NCI-H1417 treated with DMSO at 0.1 percent for 48 hours (cell line): ENCODE measurements at places on chromosomes 4 and X.

GRCh38 chr4:55820279-55820678 is 689 bp downstream of the EXOC1L start:
- no peak for DNase-seq

- DNase-seq, result no peak
These were observed 136.0 kb downstream of the GABRB1 start for GRCh38 chr4:47167081-47168035.

DNA sequence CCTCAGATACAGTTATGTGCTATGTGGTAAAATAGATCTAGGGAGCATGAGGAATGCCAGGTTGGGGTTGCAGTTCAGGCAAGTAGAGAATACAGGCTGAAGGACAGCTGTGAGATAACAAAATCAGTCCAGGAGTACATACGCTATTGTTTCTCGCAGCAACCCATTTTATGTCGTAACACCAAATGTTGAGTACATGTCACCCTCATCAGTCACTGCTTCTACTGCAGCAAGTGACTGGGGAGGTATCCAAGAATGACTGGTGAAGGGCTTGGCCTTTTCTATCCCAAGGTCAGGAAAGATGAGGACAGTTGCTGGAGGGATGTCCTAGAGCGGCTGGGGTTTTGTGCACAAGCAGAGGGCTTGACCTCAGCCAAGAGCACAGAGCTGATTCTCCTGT is 172.1 kb downstream of the CBR4 start:
- no peak for DNase-seq

DNA sequence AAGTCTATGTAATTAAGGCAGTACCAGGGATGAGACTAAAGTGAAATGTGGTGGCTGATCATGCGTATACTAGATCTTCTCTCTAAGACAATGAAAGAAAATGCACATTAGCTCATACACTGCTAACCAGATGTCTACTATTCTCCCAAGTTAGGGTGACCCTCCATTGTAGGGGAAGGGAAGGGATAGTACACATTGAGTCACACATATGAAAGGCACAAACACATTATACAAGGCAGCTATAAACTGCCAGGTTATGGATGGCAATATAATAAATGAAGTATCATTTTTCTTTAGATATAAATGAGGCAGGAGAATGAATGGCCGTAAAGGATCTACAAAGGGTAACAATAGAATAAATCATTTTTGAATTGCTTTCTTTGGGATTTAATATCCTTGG is 4.5 kb downstream of the SHROOM3 start:
- DNase-seq, result no peak

- no peak for DNase-seq
These were observed 163.2 kb upstream of the ETNPPL start for GRCh38 chr4:108926061-108926460.

DNA sequence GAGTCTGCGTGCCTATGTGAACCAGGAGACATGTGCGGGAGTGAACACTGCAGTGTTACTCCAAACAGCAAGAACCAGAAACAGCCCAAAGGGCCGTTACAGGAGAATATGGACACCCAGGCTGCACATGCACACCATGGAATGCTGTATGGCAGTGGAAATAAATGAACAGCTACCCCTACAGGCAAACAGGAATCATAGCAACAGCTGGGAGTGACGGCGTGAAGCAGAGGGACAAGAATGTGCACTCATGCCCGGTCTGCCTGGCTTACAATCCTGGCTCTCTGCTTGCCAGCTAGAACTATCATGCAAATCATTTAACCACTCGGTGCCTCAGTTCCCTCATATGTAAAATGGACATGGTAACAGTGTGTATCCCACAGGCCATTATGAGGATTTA is 16.6 kb downstream of the GPKOW start:
- no peak for DNase-seq

- DNase-seq, result no peak
These were observed 133.4 kb downstream of the RASL11B start for GRCh38 chr4:52995360-52996030.

- no peak for DNase-seq
These were observed 188.8 kb upstream of the BMP3 start for GRCh38 chr4:80841587-80842281.

DNA sequence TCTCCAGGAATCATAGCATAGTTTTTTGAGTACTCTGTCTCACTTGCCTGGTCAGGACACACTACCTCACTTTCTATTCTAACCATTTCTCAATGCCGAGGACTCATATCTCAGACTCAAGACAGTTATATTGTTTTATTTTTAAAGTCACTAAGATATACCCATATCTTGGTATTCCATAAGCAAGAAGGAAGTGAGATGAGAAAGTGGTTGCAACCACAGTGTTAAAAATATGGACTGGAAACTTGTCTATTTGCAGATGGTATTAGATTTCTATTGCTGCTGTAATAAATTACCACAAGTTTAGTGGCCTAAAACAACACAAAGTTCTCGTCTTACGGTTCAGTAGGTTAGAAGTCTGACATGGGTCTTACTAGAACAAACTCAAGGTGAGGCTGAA is 344.8 kb upstream of the MAGEB2 start:
- no peak for DNase-seq

DNA sequence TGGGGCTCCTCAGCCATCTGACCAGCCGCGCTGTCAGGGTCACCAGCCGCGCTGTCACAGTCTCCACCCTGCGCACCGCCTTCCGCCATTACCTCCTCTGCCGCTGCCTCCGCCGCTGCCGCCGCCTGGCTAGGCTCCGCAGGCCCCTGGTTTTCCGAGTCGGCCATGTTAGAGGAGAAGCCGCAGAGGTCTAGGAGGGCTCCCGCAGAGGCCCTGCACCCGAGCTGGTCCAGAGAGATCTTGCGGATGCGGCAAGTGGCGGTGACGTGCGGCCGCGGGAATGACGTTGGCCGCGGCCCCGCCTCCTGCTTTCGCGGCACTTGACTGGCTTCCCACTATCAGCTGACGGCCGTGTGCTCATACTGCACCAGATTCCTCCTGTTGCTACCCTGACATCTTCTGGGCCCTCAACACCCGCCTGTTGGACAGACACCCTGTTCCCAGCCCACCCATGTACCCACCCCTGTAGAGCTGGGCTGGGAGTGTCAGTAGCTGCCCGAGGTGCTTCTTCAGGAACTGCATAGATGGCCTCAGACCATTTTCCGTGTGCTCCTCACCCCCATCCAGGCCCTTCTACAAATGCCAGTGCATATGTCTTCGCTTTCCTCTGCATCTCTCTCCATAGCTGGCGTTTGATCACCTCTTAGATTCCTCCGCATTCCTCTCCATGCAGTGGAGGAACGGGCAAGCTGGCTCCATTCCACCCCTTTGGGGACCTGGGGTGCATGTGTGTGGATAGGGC is at the start of gene NAP1L5:
NAP1L5 (minus strand) TSS at position 242 of the 742 bp plus-strand sequence; CDS start at position 167, 75 bp downstream.
- no peak for DNase-seq

DNA sequence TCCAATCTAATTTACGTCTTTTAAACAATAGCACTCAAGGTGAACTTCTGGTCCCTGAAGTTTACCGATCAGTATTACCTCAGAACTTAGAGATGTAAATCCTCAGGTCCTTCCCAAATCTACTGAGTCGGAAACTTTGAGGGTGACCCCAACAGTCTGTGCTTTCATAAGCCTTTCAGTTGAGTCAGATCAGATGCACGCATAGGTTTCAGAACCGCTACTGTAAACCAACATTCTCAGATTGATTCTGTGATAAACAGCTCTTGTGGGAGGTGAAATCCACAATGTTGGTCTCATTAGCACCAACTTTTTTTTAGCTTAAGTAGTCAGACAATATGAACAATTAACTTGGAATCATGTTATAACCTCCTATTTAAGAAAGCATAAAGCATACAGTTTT is 86.0 kb downstream of the WWC2 start:
- no peak for DNase-seq

DNA sequence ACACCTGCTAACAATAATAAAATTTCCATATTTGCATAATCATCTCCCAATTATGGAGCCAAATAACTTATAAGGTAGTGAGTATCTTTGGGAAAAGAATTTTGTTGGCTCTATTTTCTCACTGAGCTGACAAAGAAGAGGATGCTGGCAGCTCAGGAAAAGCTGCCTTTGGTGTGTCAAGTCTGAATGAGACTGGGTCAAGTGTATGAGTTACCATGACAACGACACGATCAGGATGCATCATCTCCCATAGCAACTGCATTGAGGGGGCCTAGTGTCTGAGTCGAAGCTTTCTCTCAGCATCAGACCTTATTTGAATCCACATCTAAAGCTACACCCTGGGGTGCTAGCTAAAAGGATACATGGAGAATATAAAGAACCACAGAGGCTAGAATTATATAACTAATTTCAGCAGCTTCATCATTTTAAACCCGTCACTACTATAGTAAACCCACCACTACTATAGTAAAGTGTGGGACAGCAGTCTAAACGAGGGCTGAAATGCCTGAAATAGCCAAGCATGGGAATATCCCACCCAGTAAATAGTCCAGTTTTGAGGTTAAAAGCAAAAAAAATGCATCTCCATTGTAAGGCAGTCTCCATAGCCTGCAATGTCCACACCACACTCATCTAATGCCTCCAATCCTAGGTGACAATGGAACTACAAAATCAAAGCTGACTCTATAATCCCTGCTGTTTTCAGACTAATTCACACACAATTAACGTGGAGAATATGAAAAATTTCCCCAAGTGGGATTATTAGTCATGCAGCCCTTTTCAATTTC is 16.0 kb downstream of the GSPT2 start:
- DNase-seq, result peak; percentile 70

GRCh38 chr4:11480683-11481082 is 52.0 kb upstream of the HS3ST1 start:
- DNase-seq, result no peak

GRCh38 chr4:41260116-41260733 is 3.5 kb downstream of the UCHL1 start:
- no peak for DNase-seq

DNA sequence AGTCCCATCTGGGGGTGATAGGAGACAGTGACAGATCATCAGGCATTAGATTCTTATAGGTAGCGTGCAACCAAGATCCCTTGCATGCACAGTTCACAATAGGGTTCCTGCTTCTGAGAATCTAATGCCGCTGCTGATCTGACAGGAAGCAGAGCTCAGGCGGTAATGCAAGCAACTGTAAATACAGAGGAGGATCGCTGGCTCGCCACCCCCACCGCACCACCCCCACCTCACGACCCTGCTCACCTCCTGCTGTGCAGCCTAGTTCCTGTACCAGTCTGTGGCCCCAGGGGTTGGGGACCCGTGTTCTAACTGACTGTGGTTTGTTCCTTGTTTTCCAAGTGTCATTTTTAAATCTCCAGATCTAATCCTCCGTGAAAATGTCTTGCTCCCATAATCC is 89.0 kb upstream of the MAPK10 start:
- DNase-seq, result no peak

- DNase-seq, result no peak
These were observed 56.4 kb downstream of the IRF2 start for GRCh38 chr4:184417802-184418511.

DNA sequence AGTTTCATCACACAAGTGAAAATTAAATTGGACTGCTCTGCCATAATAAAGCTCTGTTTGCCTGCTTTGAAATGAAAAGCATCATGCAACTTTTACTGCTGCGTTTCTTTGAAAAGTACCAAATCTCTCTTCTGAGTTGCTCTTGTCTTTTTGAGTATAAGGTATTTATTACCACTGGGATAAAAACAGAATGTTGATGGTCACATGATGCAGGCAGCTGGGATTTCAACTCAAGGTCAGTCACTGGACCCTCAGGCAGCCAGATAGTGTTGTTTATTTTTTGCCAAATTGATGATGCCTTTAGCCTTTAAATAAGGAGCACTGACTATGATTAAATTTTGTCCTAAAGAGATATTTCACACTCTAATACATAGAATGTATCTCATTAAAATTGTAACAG is 32.7 kb downstream of the DMD start:
- no peak for DNase-seq

GRCh38 chrX:10602646-10603045 is 17.7 kb downstream of the MID1 start:
- no peak for DNase-seq

GRCh38 chrX:38660395-38661102 is 99.2 kb downstream of the TSPAN7 start:
- no peak for DNase-seq

DNA sequence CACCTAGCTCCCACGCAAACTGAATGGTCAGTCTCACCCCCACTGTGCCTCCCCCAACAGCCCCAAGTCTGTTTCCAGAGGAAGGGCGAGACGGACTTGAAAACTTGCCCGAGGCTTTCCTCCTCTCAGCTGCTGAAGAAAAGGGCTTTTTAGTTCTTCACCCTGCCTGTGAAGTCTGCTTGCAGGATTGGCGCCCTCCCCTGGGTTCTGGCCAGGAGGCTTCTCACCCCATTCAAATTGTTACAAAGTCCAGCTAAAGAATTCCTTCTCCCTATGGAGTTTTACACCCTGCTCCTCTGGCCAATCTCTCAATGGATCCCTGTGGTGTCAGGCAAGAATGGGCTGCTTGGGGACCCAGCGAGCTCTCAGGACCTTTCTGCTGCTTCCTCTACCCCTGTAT is 241.0 kb downstream of the AFF2 start:
- no peak for DNase-seq

DNA sequence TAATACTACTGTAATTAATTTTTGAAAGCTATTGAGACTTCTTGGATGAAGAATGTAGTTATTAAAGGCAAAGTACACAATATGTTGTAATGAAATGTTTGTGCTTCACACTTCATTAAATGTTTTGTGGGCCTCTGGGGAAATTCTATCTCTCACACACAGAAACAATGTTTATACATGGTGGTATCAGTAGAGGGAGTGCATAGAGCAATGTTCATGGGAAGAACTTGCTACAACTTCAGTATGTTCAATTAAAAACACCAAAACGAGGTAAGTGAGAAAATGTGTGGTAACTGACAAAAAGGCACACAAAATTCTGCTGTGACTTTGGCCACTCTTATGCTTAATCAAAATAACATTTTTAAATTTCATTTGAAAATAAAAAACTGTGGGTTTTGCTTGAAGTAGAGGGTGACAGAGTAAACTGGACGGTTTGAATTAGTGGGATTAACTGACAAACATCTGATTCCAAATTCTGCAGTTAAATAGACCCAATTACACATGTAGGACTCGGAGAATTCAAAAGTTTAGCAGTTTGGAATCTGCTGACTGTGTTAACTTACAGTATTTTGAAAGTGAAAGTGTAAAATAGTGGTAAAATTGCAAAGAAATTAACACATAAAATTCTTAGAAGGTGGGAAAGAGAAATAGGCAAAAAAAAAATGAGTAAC is 111.4 kb upstream of the TTC29 start:
- no peak for DNase-seq

DNA sequence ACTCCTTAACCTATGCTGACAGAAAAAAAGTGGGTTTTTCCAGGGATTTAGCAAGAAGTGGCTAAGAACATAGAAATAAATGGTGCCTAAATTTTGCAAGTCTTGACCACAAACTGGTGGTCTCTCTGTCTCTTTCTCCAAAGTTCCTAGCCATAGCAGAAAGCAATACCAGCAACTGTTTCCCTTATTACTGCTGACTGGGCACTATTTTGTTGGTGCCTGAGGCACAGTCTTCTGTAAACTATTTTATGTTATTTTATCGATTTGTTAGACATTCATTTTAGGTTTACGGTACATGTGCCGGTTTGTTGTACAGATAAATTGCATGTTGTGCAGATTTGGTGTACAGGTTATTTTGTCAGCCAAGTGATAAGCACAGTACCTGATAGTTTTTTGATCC is 234.6 kb upstream of the TECRL start:
- no peak for DNase-seq
